Immature natural killer cell (primary cell): ENCODE measurements at places on chromosomes 5 and 9. TPM values are rescaled to one million over a fixed set of nuclear protein-coding genes. Genes with fewer than 3 reads are reported as not detected.

Gene EIF4E1B
- polyA plus RNA-seq, result not detected

Gene MEIKIN
- polyA plus RNA-seq, result not detected

Gene IGFBPL1
- not detected for polyA plus RNA-seq

Gene PTCD2
- polyA plus RNA-seq, result 2.9 TPM

Gene PELO
- 1.3 TPM for polyA plus RNA-seq
